Renal pelvis (tissue), 12 donors: ENCODE measurements at places on chromosomes 7 and 10.
A peak's percentile ranks its signal among the peaks of the same experiment; 100 is the strongest.

DNA sequence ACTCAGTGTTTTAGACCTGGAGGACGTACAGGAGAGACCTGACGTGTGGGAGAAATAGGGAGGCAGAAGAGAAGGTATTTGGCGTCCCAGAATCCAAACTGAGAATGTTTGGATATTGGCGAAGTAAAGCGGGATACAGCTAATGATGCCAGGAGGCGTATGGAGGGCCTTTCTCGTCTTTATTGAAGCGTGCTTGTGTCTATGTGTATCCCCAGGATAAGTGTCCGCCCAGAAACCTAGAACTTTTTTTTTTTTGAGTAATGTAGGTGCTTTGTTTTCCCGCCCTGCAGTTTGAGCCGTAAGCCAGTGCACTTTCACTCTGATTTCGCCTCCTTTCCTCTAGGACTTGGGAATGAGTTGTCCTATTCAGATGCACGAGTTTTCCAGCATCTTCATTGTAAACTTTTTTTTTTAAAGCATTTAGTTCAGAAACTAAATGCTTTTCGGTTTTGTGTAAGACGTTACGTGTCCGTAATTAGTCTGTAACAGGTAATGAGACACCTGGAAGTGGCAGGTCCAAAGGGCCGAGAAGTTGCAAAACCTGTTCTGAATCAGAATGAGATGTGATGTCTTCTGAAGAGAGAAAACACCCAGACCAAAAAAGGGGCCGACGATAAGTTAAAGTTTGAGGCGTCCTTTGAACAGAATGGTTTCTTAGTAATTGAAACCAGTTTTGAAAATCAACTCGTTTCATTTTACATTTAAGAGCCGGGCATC lies 746 bp downstream of the ARL5B start:
- peak; percentile 28 for DNase-seq

- DNase-seq, result no peak
Observed at GRCh38 chr10:122199070-122199469, 72.0 kb upstream of the BTBD16 start.

- peak; percentile 66 for DNase-seq
Observed at GRCh38 chr7:137898839-137899721, 52.3 kb upstream of the DGKI start.

- DNase-seq, result peak; percentile 0
Observed at GRCh38 chr10:87503886-87504285, 807 bp upstream of the MINPP1 start.

GRCh38 chr10:63720676-63721075 lies 199.5 kb downstream of the REEP3 start:
- DNase-seq, result no peak

GRCh38 chr7:13327669-13328068 lies 640.2 kb downstream of the ARL4A start:
- DNase-seq, result no peak

GRCh38 chr10:124478515-124478914 lies 16.9 kb downstream of the LHPP start:
- no peak for DNase-seq

- DNase-seq, result peak; percentile 42
Observed at GRCh38 chr10:61869774-61870525, 31.5 kb upstream of the ARID5B start.

GRCh38 chr10:106089855-106090254 lies 1074.7 kb downstream of the SORCS1 start:
- no peak for DNase-seq

DNA sequence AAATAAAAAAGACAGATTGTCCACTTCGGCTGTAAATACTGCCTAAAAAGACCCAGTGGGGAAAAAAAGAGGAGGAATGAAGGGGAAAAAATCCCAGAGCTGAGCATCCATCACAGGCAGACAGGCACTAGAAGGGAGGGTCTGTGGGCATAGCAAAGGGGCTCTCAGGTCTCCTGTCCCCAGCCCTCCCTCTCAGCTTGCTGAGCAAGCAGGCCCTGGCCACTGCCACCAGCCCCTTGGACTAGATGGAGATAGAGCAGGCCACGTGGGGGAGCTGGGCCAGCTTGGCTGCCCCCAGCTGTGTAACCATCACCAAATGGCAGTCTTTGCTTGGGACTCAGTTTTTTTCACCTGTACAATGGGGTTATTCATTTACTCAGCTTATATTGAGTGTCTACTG lies 141.6 kb upstream of the UNC5B start:
- no peak for DNase-seq

- DNase-seq, result no peak
Observed at GRCh38 chr7:67597161-67597560, 600.5 kb downstream of the TYW1 start.

DNA sequence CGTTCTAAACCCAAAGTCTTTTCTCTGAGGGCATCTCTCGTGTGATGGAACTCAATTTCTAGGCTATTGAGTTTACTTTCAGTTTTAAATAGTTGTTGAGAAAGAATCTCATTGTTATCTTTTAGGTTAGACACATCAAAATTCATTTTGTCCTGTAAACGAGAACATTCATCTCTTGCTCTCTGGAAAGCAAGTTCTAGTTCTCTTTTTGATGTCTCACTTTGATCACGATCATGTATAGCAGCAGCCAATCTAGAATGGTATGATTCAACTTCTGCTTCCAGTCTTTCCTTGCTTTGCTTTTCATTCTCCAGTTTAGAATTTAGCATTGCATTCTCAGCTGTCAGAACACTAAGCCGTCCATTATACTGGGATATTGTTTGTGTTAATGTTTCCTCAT lies 65.1 kb downstream of the ANKRD26 start:
- no peak for DNase-seq

DNA sequence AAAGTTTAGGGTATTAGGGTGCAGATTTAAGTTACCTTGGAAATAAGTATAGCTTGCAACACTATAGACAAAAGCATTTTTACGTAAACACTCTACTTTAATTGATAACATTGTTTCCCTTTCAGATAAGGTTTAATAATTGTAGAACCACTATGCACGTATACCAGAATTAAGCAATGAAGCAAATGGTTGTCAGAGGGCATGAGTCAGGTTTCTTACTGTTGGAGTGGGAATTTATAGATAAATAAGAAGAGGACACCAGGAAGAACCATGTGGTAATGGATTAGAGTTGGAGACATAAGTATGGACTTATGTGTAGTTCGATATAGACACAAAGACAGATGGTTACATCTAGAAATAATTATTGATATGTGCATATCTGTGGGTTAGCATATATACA lies 355.6 kb downstream of the ETV1 start:
- DNase-seq, result no peak

GRCh38 chr10:56745490-56745889 lies 384.4 kb upstream of the ZWINT start:
- no peak for DNase-seq

DNA sequence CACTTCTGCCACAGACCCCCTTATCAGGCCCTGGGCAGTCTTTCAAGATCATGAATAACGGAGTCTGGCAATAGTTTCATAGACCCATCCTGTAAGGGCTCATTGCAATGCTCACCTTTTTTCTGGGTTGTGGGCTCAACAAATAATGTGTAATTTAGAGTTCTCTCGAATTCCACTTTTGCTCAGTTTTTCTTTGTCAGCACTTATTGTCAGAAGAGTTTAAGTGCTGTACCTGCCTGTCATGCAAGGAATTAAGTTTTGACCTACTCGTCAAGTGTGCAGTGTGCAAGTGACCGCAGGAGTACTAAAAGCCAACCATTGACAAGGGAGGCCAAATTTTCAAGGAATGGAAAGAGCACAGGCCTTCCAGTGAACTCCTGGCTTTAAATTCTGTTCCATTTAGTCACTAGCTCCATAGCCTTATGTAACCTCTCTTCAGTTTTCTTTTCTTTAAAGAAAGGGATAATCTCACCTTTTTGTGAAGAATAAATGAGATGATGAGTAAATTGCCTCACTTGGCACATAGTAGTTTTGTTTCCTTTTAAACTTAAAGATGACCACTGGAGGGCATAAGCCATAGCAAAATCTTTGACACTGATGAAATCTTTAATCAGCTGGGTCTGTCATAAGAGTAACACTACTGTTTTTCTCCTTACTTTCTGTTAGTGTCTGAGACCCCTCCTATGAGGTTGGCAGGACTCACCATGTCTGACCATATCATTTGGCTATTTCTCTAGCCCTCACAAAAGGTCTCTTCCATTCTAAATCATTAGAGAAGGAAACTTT lies 313.3 kb downstream of the TYW1 start:
- no peak for DNase-seq

- no peak for DNase-seq
Observed at GRCh38 chr10:79488870-79489269, 23.5 kb upstream of the EIF5AL1 start.

DNA sequence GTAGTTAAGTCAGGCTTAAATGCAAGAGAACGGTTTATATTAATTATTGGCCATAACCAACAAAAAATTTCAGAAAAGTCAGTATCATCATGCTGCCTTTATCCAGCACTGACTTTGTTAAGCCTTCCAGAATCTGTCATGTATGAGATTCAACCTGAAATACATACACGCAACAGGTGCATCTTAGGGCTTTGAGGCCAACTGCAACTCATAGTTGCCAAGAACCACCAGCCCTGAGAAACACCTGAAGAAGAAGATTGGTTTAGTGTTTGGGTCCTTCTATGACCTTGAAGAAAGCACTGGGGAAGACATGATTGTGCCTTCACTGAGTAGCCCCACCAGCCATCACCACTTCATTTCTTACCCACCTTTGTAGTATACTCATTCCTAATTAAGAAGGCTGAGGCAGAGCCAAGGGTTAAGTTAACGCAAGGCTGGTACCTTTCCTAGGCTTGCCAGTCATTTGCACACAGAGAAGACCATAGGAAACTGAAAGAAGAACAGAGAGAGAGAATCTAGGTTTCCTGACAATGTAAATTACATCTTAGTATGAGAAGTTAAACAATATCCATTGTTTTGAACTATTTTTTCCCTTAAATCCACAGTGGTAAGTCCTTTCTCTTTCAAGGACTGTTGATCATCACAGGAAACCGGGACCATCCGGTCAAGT lies 200.1 kb upstream of the PRKCQ start:
- no peak for DNase-seq

- DNase-seq, result no peak
Observed at GRCh38 chr7:131497454-131497853, 59.0 kb downstream of the PODXL start.

DNA sequence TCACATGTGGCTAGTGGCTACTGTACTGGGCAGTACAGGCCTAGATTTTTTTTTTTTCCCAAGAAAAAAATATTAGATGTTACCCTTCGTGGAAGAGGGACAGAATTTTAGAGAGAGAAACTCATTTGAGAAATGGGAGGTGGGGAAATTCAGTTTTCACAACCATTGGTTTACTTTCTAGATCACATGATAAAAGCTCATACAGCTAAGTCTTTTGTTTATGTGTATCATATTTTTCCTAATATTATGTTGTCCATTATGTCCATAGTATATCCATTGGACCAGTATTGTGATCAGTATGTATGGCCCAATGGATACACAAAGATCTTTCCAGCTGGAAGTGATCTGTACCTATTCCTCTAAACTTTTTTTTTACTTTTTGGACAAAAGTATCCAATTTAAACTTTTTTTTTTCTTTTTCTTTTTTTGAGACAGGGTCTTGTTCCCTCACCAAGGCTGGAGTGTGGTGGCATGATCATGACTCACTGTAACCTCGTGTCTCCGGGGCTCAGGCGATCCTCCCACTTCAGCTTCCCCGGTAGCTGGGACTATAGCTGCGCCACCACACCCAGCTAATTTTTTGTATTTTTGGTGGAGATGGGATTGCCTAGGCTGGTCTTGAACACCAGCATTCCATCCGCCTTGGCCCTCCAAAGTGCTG lies 4.1 kb downstream of the CALU start:
- DNase-seq, result no peak

GRCh38 chr7:33744293-33745075 lies 160.9 kb upstream of the BMPER start:
- no peak for DNase-seq

GRCh38 chr7:51141451-51142003 lies 175.1 kb downstream of the COBL start:
- DNase-seq, result no peak

DNA sequence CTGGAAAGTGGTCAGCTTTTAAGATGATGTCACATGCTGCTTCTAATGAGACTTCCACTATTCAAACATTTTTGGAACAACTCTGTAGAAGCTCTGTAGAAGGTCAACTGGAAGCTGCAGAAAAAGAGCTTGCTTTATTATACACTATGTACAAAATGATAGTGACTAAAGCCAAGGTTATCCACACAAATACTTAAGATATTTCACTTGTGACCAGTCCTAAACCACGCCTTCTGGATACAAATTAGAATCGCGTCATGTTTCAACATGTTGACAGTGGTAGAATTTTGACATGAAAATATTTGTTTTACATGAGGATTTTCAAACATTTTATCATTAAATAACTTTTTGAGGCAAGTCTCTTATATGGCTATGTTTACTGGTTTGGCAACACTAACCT lies 499.6 kb upstream of the PHF14 start:
- DNase-seq, result no peak

- peak; percentile 56 for DNase-seq
Observed at GRCh38 chr7:15686295-15686956, at the start of gene MEOX2. TSS of gene MEOX2 (minus strand) at chr7:15686683. CDS start at chr7:15686402, 281 bp downstream.

DNA sequence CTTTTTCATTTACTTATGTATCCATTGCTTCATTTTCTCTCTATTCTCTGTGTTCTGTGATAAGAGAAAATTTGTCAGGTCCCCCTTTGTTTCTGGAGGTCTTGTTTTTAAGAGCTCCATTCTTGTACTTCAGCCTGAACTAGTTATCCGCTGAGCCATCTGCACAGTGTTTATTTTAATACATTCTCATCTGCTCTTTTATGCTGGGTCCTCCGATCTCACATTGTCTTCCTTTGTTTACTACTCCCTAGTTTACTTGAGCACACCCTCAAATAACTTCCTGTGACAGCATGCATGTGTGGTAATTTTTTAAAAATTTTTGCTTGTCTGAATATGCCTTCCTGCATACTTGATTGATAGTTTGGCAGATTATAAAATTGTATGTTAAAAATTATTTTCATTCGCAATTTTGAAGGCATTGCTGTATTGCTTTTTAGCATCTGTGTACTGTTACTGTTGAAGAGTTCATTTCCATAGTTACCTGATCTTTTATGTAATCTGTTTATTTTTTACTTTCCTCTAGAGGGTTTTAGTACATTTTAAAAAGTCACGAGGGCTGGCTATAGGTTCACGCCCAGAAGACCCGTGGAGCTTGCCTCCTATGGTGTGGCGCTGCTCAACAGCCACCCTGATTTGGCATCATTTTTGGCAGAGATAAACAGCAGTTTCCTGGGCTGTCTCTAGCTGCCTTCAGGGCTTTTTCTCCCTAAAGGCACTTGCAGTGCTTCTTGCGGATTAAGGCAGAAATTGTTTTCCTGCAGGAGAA lies 31.9 kb downstream of the RSBN1L start:
- DNase-seq, result no peak

DNA sequence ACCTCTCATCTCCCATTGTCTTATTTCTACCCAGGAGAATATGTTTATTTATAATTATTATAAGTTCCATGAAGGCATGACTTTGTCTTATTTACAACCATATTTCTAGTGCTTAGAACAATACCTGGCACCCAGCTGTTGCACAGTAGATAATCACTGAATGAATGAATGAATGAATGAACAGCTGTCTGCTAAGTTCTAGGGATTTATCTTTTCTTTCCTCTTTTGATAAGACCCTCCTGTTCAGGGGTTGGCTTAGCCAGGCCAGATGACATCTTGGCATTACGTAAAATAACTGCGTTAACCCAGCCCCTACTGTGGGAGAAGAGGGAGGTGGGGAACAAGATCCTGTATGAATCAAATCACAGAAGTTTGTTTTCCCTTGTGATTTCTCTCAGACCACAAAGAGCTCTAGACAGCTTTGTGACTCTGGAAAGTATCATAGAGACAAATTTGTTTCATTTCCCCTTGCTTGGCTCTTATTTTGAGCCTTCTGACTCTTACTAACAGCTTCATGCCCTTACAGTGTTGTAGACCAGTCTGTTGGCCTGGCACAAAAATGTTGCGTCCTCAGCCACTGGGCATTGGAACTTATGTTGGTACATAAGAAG lies 8.4 kb downstream of the ZNF862 start:
- no peak for DNase-seq
